Skin of body (tissue), 3 donors: ENCODE measurements at places on chromosomes 5 and 9. TPM values are rescaled to one million over a fixed set of nuclear protein-coding genes. Genes with fewer than 3 reads are reported as not detected.

Gene FBP1
- total RNA-seq: 5.1 TPM

Gene ENG
- 9.1 TPM for total RNA-seq

Gene TCERG1
- 65.2 TPM for total RNA-seq

Gene SLC36A2
- total RNA-seq: 0.20 TPM

Gene TEX48
- total RNA-seq: not detected

Gene NEUROG1
- total RNA-seq: not detected

Gene DPP7
- 32.4 TPM for total RNA-seq
